DMS153 (cell line): ENCODE measurements at places on chromosomes 4 and X.

DNA sequence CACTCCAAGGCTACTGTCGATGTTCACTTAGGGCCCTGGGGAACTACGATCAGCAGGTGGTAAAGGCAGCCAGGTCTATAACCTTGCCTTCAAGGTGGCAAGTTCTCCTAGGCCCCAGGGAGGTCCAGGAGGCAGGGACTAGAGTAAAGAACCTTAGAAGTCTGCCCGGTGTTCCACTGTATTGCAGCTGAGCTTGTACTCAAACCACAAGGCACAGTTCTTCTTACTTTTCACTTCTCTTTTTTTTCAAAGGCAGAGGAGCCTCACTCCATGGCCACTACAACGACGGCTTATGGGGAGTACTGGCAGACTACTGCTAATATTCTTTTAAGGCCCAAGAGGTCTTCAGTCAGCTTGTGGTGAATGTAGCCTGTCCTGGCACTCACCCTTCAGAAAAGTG is 78.8 kb upstream of the GPR174 start:
- DNase-seq, result no peak

GRCh38 chrX:28988246-28988645 is 401.0 kb downstream of the IL1RAPL1 start:
- DNase-seq, result no peak

DNA sequence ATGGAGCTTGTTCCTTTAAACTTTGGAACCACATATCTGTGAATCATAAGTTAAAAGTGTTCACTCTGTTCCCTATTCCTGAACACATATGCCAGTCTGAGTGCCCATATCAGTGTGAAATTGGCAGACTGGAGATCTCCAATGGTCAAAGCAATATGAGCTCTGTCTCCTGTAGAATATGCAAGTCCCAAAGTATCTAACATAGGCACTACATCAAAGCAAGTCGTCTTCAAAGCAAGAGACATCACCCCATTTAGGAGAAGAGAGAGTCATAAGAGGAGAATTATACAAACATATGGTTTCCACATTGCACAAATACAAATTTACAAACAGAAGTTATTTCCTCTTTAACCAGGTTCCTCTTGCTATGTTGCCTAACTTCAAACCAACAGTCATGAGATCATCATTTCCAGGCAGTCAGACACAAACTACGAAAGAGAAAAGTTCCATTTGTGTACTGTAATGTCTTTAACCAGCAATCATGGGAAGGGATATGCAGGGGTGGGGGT is 9.9 kb upstream of the GK start:
- no peak for DNase-seq

DNA sequence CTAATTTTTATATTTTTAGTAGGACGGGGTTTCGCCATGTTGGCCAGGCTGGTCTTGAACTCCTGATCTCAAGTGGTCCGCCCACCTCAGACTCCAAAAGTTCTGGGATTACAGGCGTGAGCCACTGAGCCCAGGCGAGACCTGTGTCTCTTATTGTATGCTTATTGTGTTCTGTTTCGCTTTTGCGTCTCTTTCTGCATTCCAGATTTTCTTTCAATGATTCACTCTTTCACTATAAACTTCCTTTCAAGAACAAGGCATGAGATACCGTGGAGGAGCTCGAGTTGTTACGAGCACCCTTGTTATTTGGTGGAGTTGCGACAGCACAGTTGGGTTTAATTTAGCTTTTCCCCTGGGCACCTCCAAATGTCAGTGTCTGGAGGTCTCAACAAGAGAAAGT is 366.7 kb upstream of the FAT1 start:
- DNase-seq, result no peak

- no peak for DNase-seq
These were observed 737.8 kb upstream of the FRG1 start for GRCh38 chr4:189202869-189203271.

- DNase-seq, result no peak
These were observed 9.5 kb downstream of the USP11 start for GRCh38 chrX:47242321-47242720.

DNA sequence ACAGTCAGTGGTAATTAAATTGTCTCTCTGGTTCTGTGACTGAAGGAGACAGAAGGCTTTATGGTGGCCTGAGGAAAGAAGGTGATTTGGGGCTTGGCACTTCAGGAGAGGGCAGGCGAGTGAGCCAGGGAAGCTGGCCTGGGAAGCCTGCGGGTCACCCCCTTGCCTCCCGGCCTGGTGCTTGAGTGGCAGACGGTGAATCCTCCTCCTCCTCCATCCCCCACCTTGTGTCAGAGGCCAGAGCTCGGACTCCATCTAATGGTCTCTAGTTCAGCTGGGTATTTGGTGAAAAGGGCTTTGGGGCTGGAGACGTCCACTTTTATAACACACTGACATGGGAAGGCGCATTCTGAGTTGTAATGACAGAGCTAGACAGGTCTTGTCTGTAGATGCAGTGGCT is 8.7 kb downstream of the TMEM187 start:
- DNase-seq, result no peak

GRCh38 chr4:151833174-151833573 is 72.4 kb upstream of the GATB start:
- no peak for DNase-seq
